Amniotic stem cell (primary cell): ENCODE measurements at places on chromosomes 6 and 20.

GRCh38 chr6:15754035-15754705 lies 91.3 kb upstream of the DTNBP1 start:
- no peak for DNase-seq

DNA sequence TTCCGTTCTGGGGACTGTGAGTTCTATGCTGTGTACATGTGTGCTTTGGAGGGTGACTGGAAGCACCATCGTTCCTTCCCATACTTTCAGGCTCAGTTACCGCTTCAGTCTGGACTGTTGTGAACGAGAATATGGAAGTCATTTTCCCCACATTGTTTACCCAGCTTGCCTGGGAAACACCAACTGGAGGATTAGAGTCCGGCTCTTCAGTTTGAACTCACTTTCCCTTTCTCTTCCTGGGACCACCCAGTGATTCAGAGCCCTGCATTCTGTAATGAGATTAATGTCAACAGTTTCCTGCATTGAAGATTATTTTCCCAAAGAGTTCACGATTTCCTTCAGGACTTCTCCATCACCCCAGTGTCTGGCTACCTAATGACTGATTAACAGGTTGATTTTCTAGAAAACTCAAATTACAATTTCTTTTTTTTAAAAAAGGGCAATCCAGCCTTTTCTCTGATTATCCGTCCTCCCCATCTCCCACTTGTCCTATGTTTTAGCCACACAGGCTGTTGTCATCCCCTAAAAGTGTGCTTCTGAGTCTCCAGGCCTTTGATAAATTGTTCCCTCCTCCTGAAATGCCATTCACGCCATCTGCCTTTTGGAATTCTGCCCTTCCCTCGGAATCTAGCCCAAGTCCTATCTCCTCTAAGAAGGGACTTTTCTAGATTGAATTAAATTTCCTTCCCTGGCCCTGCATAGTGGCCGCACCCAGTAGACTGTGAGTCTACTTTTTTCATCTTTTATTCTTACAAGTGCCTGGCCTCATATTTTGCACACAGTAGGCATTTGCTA lies 3.3 kb upstream of the TAGAP start:
- DNase-seq, result no peak

GRCh38 chr6:20328266-20328923 lies 73.3 kb upstream of the E2F3 start:
- DNase-seq, result no peak

DNA sequence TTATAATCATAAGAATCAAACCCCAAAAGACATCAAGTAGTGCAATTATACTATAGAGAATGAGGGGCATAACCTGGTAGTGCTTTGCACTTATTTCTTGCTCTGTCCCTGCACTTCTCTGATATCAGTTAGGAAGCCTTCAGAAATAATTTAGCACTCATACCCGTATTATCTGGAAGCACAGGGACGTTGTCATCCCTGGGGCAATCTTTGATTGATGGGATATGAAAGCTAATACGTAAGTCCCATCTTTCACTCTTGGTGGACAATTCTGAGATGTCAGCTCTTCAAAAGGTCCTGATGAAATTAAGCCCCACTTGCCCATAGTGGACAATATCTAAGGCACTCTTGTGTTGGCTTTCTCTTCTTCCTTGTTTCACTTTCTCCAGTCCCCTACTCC lies 144.9 kb downstream of the HACE1 start:
- no peak for DNase-seq

DNA sequence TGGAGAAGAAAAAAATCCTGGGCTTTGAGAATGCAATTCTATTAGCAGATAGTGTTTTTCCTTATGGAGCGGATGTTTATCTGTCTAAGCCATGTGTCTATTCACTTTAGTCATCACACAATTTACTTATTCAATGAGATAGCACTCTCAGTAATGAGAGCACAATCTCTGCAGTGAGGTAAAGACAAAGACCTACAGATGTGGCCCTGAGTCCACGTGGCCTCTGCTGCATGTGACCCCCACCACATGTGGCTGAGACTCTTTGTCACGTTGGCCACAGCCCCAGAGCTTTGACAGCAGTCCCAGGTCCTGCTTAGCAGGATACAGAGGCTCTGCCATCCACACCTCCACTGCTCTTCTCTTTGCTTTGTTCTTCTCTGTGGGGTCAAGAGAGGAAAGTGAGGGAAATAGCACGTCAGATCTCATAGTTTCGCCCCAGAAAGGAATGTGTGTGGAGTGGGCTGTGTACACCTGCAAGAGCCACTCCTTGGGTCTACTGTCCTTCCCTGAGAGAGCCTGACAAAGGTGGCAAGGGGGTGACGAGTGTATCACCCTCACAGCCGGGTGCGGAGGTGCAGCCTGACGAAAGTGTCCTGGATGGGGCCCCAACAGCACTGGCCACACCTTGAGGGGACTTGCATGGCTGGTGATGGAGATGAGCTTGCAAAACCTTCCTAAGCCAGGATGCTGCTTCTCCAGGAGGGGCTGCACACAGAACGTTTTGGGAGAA lies 40.7 kb downstream of the ZNF831 start:
- DNase-seq, result no peak

DNA sequence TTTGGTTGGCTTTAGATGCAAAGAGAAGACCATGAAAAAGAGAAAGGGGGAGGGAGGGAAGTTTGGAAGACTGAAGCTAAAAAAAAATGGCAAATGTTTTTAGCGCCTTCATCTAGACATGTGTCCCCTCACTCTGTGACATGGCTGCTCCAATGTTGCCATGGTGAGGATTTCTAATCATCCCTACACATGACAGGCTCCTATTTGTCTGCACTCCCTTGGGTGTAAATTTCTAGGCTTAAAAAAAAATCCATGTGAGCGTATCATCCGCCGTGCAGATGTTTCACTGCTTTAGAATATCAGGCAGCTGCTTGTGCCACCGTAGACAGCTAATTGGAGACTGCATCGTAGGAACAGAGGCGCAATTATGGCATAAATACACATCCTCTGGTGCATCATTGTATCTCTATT lies 761.1 kb upstream of the MMS22L start:
- DNase-seq, result no peak
